Stimulated activated CD8-positive, alpha-beta memory T cell treated with anti-CD3 and anti-CD28 coated beads, Interleukin-2, amount 100 ng/mL, for 1 hour (primary cell): ENCODE measurements at places on chromosomes 7 and 10.

DNA sequence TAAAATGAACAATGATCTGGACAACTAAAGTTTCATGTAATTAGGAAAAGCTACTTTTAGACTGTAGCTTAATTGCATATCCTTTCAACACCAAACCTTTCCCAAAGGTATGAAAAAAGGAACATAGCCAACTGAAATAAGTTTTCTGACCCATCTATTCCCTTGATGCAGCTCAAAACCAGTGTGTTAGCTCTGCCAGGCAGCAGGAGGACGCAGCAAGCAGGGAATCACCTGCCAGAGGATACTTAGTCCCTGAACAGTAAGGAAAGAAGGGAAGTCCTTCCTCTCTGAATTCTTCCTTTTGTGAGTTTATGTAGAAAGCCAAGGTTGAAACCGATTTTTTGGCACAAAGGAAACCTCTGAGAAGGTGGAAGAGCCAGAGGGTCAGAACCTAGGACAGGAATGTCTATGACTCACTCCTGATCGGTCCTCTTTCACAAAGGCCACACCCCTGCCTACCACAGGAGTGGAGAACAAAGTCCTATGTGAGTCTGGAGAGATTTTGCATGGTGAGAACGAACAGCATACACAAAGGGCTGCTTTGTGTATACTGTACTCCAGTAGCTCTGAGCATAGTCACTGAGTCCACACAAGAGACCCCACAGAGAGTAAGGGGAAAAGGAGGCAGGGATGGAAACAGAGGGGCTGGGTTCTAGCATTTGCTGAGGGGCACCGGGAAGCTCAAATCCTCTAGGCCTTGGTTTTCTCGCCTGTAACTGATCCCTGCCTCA is 68.8 kb upstream of the GSDME start:
- no peak for DNase-seq

DNA sequence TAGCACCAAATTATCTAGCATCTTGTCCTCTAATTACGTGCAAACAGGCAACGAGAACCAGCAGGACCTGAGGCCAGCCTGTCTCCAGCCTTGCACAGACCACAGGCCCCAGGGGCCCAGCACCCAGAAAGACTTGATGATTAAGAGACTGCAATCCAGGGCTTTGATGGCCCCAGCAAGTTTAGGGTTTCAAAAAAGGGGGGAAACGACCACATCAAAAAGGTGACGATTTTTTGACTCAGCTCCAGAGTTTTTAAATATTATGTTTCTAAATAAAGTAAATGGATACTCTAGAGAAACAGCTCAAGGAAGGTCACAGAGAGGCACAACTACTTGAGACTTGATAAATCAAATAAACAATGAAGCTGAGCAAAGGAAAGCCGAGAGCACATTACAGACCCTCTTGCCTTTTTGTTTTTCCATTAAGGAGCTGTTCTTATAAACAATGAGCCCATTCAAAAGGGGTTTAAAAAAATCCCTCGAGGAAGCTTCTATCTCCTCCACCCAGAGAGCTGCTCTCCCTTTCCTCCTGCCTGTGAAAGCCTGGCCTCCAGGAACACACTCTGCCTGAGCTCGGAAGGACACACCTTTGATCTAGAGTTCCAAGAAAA is 44.1 kb downstream of the GLI3 start:
- DNase-seq, result no peak

- DNase-seq, result no peak
Measured at GRCh38 chr7:139118805-139119485, 9.4 kb upstream of the ZC3HAV1 start.

- DNase-seq, result no peak
Measured at GRCh38 chr10:33402220-33403073, 68.0 kb upstream of the NRP1 start.

GRCh38 chr7:90580051-90580450 is 16.1 kb upstream of the CDK14 start:
- no peak for DNase-seq
